ENCODE measurements at places on chromosomes 6 and 20.

GRCh38 chr6:89008001-89008814 is 44.8 kb upstream of the RNGTT start:
- DNase-seq = no peak
- no peak overlapping the region for H3K4me3 ChIP-seq
- H3K27me3 ChIP-seq = no peaks in the 10 kb centered on the region
- H3K36me3 ChIP-seq = no peaks in the 10 kb centered on the region
- no peak overlapping the region for H3K27ac ChIP-seq

GRCh38 chr6:8181951-8182845 is 79.8 kb upstream of the EEF1E1 start:
- no peak overlapping the region for H3K27ac ChIP-seq
- no peak for DNase-seq
- no peak overlapping the region for H3K4me3 ChIP-seq

- H3K4me1 ChIP-seq = no peaks in the 10 kb centered on the region
- no peak overlapping the region for H3K27ac ChIP-seq
- H3K36me3 ChIP-seq = no peaks in the 10 kb centered on the region
- H3K4me3 ChIP-seq = no peak overlapping the region
- DNase-seq = no peak
- peaks cover 15% of the 10 kb centered on the region for H3K27me3 ChIP-seq
These were observed 64.8 kb downstream of the TSHZ2 start for GRCh38 chr20:53036992-53037391.

- H3K36me3 ChIP-seq = no peaks in the 10 kb centered on the region
- no peak for DNase-seq
- H3K27ac ChIP-seq = no peak overlapping the region
- no peaks in the 10 kb centered on the region for H3K27me3 ChIP-seq
These were observed 47.4 kb downstream of the MYB start for GRCh38 chr6:135228486-135228885.

GRCh38 chr6:89987140-89987539 is 92.9 kb downstream of the GJA10 start:
- H3K4me3 ChIP-seq = no peak overlapping the region
- no peaks in the 10 kb centered on the region for H3K36me3 ChIP-seq
- no peak overlapping the region for H3K27ac ChIP-seq
- H3K27me3 ChIP-seq = no peaks in the 10 kb centered on the region
- DNase-seq = no peak

GRCh38 chr20:48012401-48012974 is 227.2 kb upstream of the SULF2 start:
- H3K27me3 ChIP-seq = no peaks in the 10 kb centered on the region
- no peak overlapping the region for H3K27ac ChIP-seq
- H3K4me3 ChIP-seq = no peak overlapping the region
- H3K4me1 ChIP-seq = no peaks in the 10 kb centered on the region
- no peaks in the 10 kb centered on the region for H3K36me3 ChIP-seq
- DNase-seq = no peak

GRCh38 chr6:12175626-12176025 is 114.5 kb upstream of the EDN1 start:
- H3K27ac ChIP-seq = no peak overlapping the region
- no peak for DNase-seq
- peaks cover 15% of the 10 kb centered on the region for H3K27me3 ChIP-seq

Data from central memory CD8-positive, alpha-beta T cell (primary cell).